Stimulated activated CD8-positive, alpha-beta memory T cell treated with anti-CD3 and anti-CD28 coated beads, Interleukin-4, amount 100 ng/mL, for 4 hours (primary cell): ENCODE measurements at places on chromosomes 16 and 17.

GRCh38 chr16:50909831-50910735 is 168.2 kb downstream of the CYLD start:
- DNase-seq, result no peak

DNA sequence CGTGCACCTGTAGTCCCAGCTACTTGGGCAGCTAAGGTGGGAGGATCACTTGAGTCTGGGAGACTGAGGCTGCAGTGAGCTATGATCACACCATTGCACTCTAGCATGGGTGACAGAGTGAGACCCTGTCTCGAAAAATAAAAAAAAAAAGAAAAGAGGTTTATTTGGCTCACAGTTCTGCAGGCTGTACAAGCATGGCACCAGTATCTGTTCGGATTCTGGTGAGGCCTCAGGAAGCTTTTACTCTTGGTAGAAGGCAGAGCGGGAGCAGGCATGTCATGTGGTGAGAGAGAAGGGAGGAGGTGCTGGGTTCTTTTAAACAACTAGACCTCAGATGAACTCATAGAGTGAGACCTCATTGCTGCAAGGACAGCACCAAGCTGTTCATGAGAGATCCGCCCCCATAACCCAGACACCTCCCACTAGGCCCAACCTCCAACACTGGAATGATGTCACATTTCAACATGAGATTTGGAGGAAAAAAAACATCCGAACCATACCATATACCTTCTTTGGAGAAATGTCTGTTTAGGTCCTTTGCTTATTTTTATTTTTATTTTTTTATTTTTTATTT is 10.3 kb upstream of the RMI2 start:
- no peak for DNase-seq

DNA sequence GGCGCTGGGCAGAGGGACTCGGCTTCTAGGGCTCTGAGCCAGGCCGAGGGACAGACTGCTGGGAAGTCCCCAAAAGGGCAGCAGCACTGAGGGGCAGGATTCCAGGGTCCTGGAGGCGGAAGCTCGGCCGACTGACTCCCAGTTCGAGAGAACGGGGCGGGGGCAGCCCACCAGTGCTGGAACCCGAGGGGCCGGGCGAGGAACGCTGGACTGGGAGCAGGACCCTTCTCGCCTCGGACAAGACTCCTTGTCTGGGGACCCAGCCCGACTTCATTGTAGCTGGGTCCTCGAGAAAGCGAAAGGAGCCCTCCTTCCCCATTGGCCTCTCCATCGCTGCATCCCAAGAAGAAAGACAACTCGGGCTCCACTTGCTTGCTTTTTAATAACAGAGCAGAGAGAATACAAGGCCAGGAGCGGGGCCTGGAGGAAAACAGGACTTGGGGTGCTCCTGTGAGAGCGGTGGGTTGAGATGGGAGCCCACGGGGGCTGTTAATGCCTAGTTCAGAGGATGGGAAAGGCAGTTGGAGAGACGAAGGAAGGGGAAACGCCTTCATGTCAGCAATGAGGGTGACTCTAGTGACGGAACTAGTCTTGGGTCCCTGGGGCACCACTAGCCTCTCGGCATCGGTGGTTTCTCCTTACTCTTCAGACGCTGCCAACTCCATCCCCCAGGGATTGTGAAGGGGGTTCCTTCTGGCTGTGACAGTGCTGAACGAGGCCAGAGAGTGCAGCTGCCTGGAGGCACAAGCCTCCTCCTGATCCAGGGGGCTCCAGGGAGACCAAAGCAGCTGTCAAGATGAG is 492 bp upstream of the CAMTA2 start:
- DNase-seq, result no peak

DNA sequence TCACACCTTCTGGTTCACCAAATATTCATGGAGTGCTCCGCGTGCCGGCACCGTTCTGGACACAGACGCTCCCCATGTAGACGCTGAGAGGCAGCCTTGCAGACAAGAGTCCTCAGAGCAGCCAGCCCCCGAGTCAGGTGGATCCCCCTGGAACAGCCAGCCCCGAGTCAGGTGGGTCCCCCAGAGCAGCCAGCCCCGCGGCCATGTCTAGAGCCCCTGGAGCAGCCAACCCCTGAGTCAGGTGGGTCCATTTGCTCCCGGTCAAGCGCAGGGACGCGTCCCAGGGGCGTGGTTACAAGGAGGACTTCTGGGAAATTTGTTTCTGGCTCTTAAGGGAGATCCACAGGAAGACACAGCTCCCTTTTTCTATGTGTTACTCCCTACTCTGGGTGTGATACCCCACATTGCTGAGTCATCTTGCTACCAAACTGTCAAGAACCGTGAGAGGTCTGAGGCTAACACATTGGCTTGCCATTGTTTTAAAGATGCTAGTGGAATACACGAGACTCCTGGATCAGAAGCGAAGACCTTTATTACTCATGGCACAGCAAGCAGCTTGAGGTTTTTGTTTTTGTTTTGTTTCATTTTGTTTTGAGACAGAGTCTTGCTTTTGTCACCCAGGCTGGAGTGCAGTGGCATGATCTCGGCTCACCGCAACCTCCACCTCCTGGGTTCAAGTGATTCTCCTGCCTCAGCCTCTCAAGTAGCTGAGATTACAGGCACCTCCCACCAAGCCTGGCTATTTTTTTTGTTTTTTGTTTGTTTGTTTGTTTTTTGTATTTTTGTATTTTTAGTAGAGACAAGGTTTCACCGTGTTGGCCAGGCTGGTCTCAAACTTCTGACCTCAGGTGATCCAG is 43.3 kb upstream of the CBFA2T3 start:
- DNase-seq, result no peak
